ENCODE measurements at places on chromosomes 13 and 19.

- no peak for DNase-seq
Measured at GRCh38 chr13:20796791-20797508, 23.2 kb upstream of the EEF1AKMT1 start.

GRCh38 chr13:110471156-110471832, 90.2 kb downstream of the RAB20 start:
- DNase-seq: no peak

GRCh38 chr19:2199215-2199614, 35.5 kb downstream of the DOT1L start:
- no peak for DNase-seq

DNA sequence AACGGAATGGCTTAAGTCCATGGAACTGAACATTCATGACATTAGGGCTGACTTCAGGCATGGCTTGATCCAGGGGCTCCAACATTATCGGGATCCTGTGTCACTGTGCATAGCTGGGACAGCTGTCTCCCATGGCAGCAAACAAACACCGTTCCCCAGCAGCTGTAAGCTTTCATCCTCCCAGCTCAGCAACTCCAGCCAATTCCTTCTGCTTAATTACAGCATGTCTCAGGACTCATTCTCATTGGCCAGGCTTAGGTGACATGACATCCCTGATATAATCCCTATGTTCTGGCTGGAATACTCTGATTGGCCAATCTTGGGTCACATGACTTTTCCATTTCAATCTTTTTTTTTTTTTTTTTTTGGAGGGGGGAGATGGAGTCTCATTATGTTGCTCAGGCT, 10.9 kb upstream of the TLE5 start:
- DNase-seq: no peak

- DNase-seq: no peak
Measured at GRCh38 chr19:54644056-54644455, 13.8 kb downstream of the LILRB1 start.

DNA sequence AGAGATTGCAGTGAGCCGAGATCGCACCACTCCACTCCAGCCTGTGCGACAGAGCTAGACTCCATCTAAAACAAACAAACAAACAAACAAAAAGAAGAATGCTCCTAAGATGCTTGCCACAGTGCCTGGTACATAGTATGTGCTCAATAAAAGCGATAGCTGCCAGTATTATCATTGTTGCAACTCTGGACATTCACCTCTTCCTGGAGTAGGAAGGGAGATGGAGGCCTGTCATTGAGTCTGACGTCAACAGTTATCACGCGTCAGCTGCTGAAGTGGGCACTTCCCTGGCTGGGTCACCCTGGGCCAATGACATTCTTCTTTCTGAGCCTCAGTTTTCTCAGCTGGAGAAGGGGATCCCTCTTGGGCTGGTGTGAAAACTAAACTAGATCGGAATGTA, 4.2 kb upstream of the PLAUR start:
- DNase-seq: no peak

- no peak for DNase-seq
Measured at GRCh38 chr19:33239223-33239975, 13.7 kb upstream of the SLC7A10 start.

- no peak for DNase-seq
Measured at GRCh38 chr13:99471221-99472121, 29.8 kb upstream of the TM9SF2 start.

DNA sequence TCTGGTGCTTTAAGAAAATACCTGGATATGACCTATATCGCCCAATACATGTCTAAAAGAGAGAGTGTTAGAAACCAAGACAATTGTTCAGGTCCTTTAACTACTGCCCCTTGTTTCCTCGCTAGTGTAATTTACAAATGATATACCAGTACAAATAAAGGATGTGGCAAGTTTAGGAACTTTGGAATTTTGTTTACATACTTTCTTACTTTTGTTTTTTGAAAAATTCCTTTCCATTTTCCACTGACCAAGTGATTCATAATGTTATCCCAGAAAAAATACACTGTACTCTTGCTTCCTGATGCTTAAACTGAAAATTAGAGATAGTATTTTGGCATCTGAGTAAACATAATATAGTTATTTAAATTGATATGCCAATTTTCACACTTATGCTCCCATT, 96.8 kb upstream of the CSNK1A1L start:
- DNase-seq: no peak

DNA sequence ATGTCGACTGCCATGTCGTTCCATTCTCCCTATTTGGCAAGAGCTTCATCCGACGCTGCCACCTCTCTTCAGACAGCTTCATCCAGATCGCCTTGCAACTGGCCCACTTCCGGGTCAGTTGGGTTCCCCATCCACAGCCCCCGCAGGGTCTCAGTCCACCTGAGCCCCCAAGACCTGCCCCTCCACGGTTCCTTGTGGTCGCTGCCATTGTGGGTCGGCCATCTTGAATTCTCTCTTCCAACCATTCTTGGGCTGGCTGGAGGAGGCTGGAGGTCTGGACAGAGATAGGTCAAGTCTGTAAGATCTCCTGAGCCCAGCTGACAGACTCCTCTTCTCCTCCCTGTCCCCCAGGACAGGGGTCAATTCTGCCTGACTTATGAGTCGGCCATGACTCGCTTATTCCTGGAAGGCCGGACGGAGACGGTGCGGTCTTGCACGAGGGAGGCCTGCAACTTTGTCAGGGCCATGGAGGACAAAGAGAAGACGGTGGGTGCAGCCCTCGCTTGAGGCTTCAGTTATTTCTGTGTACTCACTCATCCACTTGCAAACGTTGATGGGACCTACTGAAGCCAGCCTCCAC, 19.5 kb downstream of the CPT1C start:
- DNase-seq: no peak

GRCh38 chr13:96946709-96947311, 47.5 kb downstream of the OXGR1 start:
- DNase-seq: no peak

Measured in activated CD4-positive, alpha-beta T cell treated with anti-CD3 and anti-CD28 coated beads, Interleukin-10, Interleukin-2, amounts not matched to agents 100 ng/mL and 50 ng/mL, durations not matched to agents 16 hours and 8 hours (primary cell).